ENCODE measurements at places on chromosomes 6 and 20. TPM values are rescaled to one million over a fixed set of nuclear protein-coding genes. Genes with fewer than 3 reads are reported as not detected.

Gene MUC21
- total RNA-seq: 8.6 TPM

Gene AIF1
- total RNA-seq: 38.7 TPM

Gene TUBB2A
- total RNA-seq: 19.7 TPM

GRCh38 chr6:113741651-113742050 is 115.5 kb upstream of the MARCKS start:
- DNase-seq: no peak
- H3K4me3 ChIP-seq: no peak overlapping the region
- H3K4me1 ChIP-seq: no peaks in the 10 kb centered on the region

GRCh38 chr6:74574794-74575193 is 631.1 kb downstream of the COL12A1 start:
- no peak overlapping the region for H3K4me3 ChIP-seq
- H3K27ac ChIP-seq: no peak overlapping the region
- peaks cover 6% of the 10 kb centered on the region for H3K4me1 ChIP-seq

- no peak for DNase-seq
- H3K4me3 ChIP-seq: no peak overlapping the region
- H3K27me3 ChIP-seq: no peaks in the 10 kb centered on the region
- peak overlapping the region; percentile 89 for H3K27ac ChIP-seq
Measured at GRCh38 chr20:2132461-2132901, 30.9 kb downstream of the STK35 start.

- DNase-seq: no peak
- no peak overlapping the region for H3K4me3 ChIP-seq
- H3K4me1 ChIP-seq: no peaks in the 10 kb centered on the region
Measured at GRCh38 chr6:74333406-74333805, 637.4 kb downstream of the CD109 start.

DNA sequence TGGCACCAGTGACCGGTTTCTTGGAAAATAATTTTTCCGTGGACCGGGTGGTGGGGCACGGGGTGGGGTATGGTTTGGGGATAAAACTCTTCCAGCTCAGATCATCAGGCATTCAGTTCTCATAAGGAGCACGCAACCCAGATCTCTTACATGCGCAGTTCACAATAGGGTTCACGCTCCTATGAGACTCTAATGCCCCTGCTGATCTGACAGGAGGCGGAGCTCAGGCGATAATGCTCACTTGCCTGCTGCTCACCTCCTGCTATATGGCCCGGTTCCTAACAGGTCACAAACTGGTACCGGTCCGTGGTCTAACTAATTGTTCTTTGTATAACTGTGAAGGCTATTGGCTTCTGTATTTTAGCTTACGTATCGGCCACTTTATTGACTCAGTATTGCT is 51.7 kb downstream of the VSTM2L start:
- H3K27me3 ChIP-seq: no peaks in the 10 kb centered on the region
- no peaks in the 10 kb centered on the region for H3K4me1 ChIP-seq
- DNase-seq: no peak
- no peaks in the 10 kb centered on the region for H3K36me3 ChIP-seq
- H3K27ac ChIP-seq: no peak overlapping the region
